ENCODE measurements at places on chromosomes 6 and 20. TPM values are rescaled to one million over a fixed set of nuclear protein-coding genes. Genes with fewer than 3 reads are reported as not detected.

DNA sequence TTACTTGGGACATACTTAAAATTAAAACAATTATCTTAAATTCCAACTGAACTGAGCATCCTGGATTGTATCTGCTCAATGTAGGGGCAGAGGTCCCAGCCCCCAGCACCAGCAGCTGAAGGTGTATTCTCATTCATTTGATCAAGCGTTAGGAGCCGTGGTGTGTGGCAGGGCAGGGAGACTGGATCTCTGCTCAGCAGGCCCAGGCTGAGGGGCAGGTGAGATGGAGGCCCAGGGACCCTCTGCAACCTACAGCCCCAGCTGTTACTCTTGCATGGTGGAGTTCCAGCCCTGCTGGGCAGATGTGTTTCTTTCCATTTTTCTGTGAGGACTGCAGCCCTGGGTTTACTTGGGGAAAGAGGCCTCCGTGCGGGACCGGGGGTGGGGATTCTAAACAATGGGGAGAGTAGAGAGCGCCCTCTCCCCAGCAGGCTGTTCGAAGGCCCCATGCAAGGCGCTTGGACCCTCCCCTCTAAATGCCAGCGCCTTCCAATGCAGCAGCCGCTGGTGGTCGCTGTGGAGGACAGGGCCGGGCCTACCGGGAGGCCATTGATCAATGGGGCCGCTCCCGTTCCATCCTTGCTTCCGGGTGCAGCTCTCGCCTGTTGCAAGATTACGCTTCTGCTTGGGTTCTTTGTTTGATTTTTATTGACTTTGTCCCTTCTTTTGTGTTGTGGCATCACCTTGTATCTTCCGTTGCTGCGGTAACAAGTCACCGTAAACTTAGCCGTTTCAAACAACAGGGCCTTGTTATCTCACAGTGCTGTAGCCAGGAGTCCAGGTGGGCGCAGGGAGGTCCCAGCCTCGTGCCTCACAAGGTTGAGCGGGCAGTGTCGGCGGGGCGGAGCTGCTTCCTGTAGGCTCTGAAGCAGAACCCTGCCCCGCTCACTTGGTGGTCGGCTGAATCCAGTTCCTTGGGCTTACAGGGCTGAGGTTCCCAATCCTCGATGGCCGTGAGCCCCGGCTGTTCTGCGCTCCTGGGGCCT, 134.8 kb upstream of the PHACTR3 start:
- DNase-seq: no peak
- H3K4me1 ChIP-seq: no peaks in the 10 kb centered on the region
- H3K27me3 ChIP-seq: peaks cover 3% of the 10 kb centered on the region

DNA sequence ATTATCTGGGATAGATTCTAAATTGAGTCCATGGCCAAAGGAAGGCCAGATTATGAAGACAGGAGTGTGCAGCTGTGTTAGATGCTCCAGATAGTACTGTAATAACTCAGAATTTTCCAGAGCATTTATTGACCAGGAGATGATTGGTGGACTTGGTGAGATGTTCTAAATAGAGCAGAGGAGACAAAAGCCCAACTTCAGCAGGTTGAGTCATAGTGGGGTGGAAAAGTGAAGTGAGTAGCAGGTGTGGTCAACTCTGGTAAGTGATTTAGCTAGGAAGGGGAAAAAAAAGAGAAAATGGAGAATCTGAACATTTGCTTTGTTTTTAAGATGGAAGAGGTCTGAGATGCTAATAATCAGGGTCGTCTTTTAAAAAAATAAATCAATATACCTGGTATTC, 227.4 kb downstream of the TMEM200A start:
- peaks cover 25% of the 10 kb centered on the region for H3K4me1 ChIP-seq
- no peak overlapping the region for H3K27ac ChIP-seq
- DNase-seq: no peak
- peaks cover 23% of the 10 kb centered on the region for H3K36me3 ChIP-seq
- H3K27me3 ChIP-seq: peaks cover 3% of the 10 kb centered on the region

The OCSTAMP gene
- total RNA-seq: not detected

GRCh38 chr20:20160520-20160919, 108.2 kb downstream of the CFAP61 start:
- peaks cover 2% of the 10 kb centered on the region for H3K27me3 ChIP-seq
- DNase-seq: no peak
- H3K36me3 ChIP-seq: no peaks in the 10 kb centered on the region
- H3K4me3 ChIP-seq: no peak overlapping the region

DNA sequence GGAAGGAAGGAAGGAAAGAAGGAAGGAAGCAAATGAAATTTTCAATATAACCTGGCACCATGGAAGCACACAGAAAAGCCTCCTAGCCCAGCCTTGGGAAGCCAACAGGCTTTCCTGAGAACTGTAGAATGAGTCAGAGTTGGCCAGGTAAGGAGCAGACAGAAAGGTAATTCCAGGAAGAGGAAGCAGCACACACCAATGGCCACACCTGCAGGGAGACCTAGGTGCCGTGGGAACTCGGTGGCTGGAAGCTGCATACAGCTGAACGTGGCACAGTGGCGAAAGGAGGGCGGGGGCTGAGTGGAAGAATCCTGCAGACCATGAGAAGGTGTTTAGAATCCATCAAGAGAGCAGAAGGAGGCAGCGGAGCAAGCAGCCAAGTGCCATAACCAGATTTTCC, 224.8 kb upstream of the RREB1 start:
- peaks cover 7% of the 10 kb centered on the region for H3K27me3 ChIP-seq
- no peak overlapping the region for H3K4me3 ChIP-seq
- peaks cover 9% of the 10 kb centered on the region for H3K4me1 ChIP-seq
- no peak overlapping the region for H3K27ac ChIP-seq
- DNase-seq: no peak
- no peaks in the 10 kb centered on the region for H3K36me3 ChIP-seq

- DNase-seq: no peak
- peaks cover 18% of the 10 kb centered on the region for H3K27me3 ChIP-seq
- no peak overlapping the region for H3K4me3 ChIP-seq
- no peaks in the 10 kb centered on the region for H3K36me3 ChIP-seq
These were observed 4.3 kb downstream of the EYA4 start for GRCh38 chr6:133245422-133245903.

- H3K27me3 ChIP-seq: peaks cover 1% of the 10 kb centered on the region
- H3K27ac ChIP-seq: no peak overlapping the region
- no peak overlapping the region for H3K4me3 ChIP-seq
- H3K4me1 ChIP-seq: peaks cover 23% of the 10 kb centered on the region
These were observed 8.0 kb upstream of the PI16 start for GRCh38 chr6:36946526-36946925.

The HM13 gene
- total RNA-seq: 270 TPM

GRCh38 chr6:106149472-106150069, 63.4 kb downstream of the PRDM1 start:
- H3K27me3 ChIP-seq: peaks cover 4% of the 10 kb centered on the region
- no peak overlapping the region for H3K27ac ChIP-seq
- peaks cover 46% of the 10 kb centered on the region for H3K4me1 ChIP-seq
- DNase-seq: no peak

GRCh38 chr6:161256407-161256806, 17.5 kb downstream of the AGPAT4 start:
- H3K36me3 ChIP-seq: peaks cover 4% of the 10 kb centered on the region
- peaks cover 2% of the 10 kb centered on the region for H3K27me3 ChIP-seq
- DNase-seq: no peak

DNA sequence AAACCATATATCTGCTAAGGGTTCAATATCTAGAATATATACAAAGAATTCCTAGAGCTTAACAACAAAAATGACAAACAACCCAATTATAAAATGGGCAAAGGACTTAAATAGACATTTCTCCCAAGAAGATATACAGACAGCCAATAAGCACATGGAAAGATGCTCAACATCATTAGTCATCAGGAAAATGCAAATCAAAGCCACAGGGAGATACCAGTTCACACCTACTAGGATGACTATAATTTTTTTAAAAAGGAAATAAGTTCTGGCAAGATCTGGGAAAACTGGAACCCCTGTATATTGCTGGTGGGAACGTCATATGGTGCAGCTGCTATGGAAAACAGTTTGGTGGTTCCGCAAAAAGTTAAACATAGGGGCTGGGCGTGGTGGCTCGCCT, 116.2 kb upstream of the MYL9 start:
- H3K4me1 ChIP-seq: no peaks in the 10 kb centered on the region
- H3K4me3 ChIP-seq: no peak overlapping the region
- H3K36me3 ChIP-seq: no peaks in the 10 kb centered on the region
- DNase-seq: no peak
- peaks cover 40% of the 10 kb centered on the region for H3K27me3 ChIP-seq
- no peak overlapping the region for H3K27ac ChIP-seq

DNA sequence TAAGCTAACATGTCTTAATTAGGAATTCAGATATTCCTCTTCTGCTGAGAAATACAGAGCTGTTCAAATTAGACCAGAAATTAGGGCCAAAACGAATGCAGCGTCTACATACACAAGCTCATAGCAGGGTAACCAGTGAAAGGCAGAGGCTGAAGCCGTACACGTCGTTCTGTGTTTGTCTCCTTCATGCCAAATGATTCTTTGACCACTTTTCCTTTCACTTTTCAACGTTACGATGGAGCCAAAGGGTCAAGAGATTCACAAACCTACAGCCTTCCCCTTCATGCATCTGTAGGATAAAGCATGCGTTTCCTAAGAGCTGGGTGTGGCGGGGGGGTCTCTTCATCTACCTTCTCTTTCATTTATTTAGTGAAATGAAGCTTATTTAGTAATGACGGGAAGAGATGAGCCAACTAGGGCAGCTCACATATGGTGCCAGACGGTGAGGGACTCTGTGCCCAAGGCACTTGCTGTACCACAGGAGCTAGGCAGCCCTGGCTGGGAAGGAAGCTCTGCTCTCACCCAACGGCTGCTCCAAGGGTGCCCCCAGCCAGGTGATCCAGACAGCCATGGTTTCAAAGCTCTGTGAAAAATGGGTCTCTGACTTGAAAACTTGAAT, 178.0 kb downstream of the ATXN1 start:
- H3K27me3 ChIP-seq: peaks cover 8% of the 10 kb centered on the region
- peaks cover 27% of the 10 kb centered on the region for H3K4me1 ChIP-seq
- no peak for DNase-seq
- no peak overlapping the region for H3K27ac ChIP-seq
- H3K36me3 ChIP-seq: peaks cover 40% of the 10 kb centered on the region

The C20orf202 gene
- not detected for total RNA-seq

GRCh38 chr6:6522709-6523108, 65.8 kb upstream of the LY86 start:
- H3K36me3 ChIP-seq: peaks cover 14% of the 10 kb centered on the region
- no peaks in the 10 kb centered on the region for H3K4me1 ChIP-seq
- DNase-seq: no peak

DNA sequence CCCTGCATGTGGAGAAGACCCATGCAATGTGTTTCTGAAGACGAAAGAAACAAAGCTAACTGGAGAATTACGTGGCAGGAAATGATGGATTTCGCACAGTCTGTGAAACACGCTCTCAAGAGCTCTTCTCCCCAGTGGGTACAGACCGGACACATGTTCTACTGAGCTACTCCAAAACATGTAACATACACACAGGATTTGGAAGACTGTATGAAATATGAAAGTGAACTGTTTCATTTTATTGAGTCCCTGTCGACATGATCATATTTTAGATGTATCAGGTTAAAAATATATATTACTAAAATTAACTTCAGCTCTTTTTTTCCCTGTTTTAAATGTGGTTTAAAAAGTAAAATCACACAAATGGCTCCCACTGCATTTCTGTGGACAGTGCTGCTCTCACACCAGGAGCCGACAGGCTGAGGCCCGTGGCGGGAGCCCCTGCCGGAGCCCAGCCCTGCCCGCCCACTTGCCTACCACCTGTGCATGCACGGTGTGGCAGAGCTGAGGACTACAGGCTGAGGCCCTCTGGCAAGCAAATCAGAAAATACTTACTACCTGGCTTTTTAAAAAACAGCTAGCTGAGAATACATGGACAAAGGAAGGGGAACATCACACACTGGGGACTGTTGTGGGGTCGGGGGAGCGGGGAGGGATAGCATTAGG, 58.9 kb upstream of the NXT1 start:
- H3K36me3 ChIP-seq: no peaks in the 10 kb centered on the region
- no peak overlapping the region for H3K27ac ChIP-seq
- H3K4me3 ChIP-seq: no peak overlapping the region
- H3K4me1 ChIP-seq: no peaks in the 10 kb centered on the region

DNA sequence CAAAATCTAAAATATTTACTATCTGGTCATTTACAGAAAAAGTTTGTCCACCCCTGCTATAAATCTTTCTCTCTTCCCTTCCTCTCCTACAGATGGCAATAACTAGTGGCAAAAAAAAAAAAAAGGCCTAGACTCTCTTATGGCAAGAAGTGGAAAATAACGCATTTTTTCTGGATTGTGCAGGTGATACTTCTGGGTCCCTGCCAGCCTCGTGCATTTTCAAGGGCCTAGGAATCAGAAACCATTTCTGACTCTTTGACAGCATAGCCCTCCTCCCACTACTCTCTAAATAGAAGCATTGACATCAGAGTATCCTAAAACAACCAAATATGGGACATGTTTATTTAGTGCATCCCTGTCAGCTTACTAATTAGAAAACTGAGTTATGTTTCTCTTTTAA, 251.0 kb downstream of the KHDC1L start:
- no peak for DNase-seq
- H3K27ac ChIP-seq: no peak overlapping the region
- H3K4me1 ChIP-seq: peaks cover 45% of the 10 kb centered on the region
- no peaks in the 10 kb centered on the region for H3K27me3 ChIP-seq
- peaks cover 16% of the 10 kb centered on the region for H3K36me3 ChIP-seq

The SRC gene
- 24.2 TPM for total RNA-seq

DNA sequence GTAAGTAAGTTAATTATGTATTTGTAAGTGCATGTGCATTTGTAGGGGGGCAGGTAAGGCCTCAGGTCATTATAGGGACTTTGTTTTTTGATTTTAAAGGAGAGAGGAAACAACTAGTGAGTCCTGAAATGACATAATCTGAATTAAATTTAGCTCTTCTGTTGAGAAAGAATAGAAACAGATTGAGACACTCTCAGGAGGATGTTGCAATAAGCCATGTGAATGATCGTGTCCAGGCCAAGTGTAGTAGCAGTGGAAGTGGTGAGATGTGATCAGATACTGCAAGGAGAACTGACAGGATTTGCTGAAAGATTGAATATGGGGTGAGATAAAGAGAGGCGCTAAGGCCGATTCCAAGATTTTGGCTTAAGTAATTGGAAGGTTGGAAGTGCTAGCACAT, 2.6 kb upstream of the CENPW start:
- H3K36me3 ChIP-seq: no peaks in the 10 kb centered on the region
- no peak for DNase-seq
- H3K27me3 ChIP-seq: no peaks in the 10 kb centered on the region
- no peak overlapping the region for H3K27ac ChIP-seq

The SEMG1 gene
- not detected for total RNA-seq

DNA sequence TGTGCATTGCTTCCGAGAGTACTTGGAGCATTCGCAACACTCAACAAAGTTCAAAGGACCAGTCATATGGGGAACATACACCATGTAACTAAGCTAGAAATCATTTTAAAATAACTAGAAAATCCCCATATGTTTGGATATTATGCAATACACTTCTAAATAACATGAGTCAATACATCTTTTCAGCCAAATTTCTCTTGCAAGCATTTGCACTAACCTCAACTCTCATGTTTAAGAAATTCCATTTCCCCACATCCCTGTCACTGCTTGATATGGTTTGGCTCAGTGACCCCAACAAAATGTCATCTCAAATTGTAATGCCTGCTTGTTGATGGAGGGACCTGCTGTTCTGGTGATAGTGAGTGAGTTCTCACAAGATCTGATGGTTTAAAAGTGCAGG, 85.7 kb upstream of the CST7 start:
- H3K4me3 ChIP-seq: no peak overlapping the region
- peaks cover 24% of the 10 kb centered on the region for H3K4me1 ChIP-seq
- H3K36me3 ChIP-seq: no peaks in the 10 kb centered on the region
- peak; percentile 52 for DNase-seq
- peaks cover 29% of the 10 kb centered on the region for H3K27me3 ChIP-seq

The DNMT3B gene
- 1.5 TPM for total RNA-seq

The KCNK15 gene
- 0.16 TPM for total RNA-seq

The PTK6 gene
- 0.10 TPM for total RNA-seq

GRCh38 chr6:71727632-71728294, 158.6 kb upstream of the RIMS1 start:
- no peak for DNase-seq
- no peaks in the 10 kb centered on the region for H3K36me3 ChIP-seq
- peaks cover 7% of the 10 kb centered on the region for H3K27me3 ChIP-seq
- peaks cover 26% of the 10 kb centered on the region for H3K4me1 ChIP-seq
- H3K27ac ChIP-seq: no peak overlapping the region

The CLIC5 gene
- total RNA-seq: not detected

Data from HFFc6 (cell line).